ENCODE measurements at places on chromosomes 1 and 21. TPM values are rescaled to one million over a fixed set of nuclear protein-coding genes. Genes with fewer than 3 reads are reported as not detected.

Gene MPL
- 0.76 TPM for total RNA-seq

DNA sequence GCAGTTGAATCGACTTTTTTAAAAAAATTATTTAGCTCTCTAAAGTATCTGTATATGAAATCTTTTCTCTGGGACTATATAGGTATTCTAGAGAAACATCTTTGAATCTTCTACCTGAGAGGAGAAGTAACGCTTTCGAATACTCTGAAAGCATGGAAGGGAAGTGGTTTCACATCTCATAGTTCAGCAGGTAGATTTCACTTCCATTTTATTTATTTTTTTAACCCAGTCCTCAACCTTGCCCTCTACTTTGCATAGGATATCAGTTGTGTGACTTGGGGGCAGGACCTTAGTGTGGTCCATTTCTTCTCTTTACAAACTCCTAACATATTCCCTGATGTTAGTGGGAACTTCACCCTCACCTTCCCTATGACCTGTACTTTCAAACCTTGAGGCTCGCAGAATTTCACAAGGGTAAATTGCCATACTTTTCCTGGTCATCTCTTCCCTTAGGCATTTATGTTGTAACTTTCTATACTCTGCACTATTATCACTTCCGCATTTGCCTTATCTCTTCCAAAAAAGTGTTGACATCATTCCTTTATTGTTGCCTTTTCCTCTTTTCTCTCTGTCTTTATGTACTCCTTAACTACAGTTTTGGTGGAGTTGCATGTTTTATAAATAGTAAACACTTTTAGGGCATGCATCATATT, 1208.5 kb upstream of the ADGRL4 start:
- DNase-seq: no peak

Gene CHD5
- 0.50 TPM for total RNA-seq

GRCh38 chr21:41848533-41848932, 30.6 kb downstream of the PRDM15 start:
- DNase-seq: no peak

DNA sequence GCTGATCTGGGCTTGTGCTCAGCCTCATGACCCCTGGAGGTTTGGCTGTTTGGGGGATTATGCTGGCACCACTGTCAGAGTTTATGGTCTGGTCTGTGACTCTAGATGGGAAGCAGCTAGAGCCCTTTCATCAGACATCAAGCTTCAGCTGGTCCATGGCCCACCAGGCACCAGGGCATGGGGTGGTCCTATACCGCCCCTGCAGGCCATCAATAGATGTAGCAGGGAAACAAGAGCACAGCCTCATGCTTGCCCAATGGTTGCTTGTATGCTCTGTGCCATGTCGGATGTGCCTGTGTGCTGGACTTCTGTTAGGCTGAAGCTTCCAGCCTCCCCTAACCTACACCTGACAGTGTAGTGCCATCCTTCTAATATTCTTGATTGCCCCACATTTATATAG, 71.1 kb upstream of the CD34 start:
- no peak for DNase-seq

DNA sequence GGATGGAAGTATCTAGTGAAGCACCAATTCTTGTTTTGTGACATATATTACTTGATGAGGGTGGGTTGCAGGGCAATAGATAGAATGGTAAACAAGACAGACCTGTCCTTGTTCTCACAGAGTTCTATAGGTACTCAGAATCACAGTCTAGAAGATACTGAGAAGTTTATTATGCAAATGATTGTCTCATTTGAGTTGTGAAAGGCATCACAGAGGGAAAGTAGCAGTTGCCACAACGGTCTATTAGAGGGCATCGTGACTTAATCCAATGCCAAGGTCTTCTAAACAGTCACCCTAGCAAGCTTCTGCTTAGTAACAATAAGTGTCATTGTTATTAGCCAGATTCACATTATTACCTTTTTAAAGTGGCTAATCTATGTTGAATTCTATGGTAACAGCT, 574.8 kb upstream of the ZRANB2 start:
- DNase-seq: no peak

- no peak for DNase-seq
These were observed 481.3 kb downstream of the CAMTA1 start for GRCh38 chr1:7266561-7266960.

DNA sequence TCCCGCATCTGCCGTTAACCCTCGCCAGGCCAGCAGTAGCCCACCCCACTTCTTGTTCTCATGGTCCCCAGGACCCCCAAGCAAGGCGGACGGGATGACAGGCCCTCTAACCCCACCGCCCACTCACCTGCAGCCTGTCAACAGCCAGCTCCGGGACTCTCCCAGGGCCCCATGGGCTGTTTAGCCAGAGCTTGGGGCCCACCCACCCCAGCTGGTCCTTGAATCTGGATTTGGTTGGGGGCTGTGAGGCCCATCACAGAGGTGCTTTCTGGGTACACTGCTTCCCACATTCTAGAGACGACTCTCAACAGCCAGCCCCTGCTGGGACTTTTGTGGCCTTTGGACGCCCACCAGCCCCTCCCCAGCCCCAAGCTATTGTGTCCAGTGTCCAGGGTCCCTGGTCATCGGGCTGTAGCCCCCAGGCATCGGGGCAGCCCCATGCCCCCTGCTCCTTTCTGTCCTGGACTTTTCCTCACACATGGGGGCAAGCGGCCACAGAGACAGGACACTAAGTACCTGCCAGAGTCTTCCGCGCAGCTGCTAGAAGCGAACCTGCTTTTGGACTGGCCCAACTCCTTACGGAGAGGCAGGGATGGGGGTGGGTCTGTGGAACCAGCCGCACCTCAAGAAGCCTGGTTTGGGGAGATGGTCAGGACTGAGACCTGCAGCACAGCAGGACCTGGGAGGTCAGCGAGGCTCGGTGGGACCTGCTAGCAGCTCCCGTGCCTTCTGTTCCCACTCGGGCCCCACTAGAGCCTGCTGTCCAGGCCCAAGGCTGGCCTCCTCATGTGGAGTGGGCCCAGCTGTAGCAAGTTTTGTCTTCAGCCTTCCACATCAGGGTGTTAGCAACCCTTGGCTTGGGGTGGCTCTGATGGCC, 208.1 kb upstream of the VAMP3 start:
- no peak for DNase-seq

Gene KLF17
- total RNA-seq: not detected

GRCh38 chr21:38492007-38492406, 6.3 kb downstream of the ERG start:
- no peak for DNase-seq

- DNase-seq: no peak
These were observed 15.8 kb upstream of the HSPG2 start for GRCh38 chr1:21952786-21953520.
